ENCODE measurements at places on chromosomes 6 and 20.

DNA sequence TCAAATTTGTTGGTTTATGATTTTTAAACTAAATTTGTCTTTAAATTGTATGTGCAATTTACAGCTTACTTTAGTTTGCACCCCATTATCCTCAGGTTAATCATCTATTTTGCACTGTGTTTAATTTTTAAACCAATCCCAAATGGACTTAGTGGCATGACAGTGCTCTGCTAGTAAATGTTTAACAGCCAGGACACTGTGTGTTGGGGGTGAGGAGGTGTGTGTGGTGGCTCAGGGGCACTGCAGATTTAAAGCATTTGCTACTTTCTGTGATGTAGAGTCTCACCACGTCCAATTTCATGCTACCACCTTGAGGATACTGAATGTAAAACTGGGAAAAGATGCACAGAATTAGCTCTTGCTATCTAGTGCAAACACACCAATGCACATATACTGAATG is 225.7 kb downstream of the HAO1 start:
- DNase-seq, result no peak

- DNase-seq, result no peak
These were observed 20.5 kb downstream of the CAPN11 start for GRCh38 chr6:44179072-44179536.

- DNase-seq, result no peak
These were observed 3.2 kb downstream of the GFOD1 start for GRCh38 chr6:13484138-13484708.

DNA sequence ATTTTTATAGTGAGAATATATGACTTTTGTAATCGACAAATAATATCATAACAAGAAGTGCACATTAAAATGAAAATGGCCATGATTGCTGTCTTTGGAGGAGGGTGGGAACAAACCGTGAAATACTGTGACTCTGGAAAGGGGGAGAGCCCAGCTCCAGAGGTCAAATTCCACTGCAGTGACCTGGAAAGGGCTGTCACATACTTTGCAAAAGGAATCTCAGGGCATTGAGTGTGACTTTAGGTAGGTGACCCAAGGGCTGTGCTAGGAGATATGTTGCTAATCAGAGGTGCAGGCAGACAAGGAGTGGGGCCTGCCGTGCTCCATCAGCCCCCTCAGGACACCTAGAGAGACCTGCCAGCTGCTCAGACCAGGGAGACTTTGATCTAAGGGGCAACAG is 28.1 kb upstream of the BMP7 start:
- peak; percentile 40 for DNase-seq

GRCh38 chr20:13277663-13278295 is 56.7 kb downstream of the ISM1 start:
- DNase-seq, result no peak

DNA sequence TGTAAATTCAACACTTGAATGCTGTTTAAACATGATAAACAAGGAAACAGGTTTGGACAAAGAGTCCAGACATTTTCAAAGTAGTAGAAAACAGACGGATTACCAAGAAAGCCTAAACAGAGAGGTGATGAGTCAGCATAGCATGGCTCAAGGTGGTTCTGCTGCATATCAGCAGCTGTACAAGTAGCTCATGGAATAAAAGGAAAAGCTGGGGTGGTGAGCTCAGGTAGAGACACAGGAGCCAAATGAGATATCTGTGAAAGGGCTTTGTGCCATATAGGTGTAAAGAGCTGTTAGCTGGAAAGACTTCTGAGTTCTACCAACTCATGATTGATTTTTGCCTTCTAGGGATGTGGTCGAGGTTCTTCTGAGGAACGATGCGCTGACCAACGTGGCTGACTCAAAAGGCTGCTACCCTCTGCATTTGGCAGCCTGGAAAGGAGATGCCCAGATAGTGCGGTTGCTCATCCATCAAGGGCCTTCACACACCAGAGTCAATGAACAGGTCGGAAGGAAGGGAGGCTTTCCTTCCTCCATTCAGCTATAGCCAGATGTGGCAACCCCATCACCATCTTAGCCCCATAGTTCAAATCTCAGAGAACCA is 80.7 kb downstream of the ANKS1A start:
- no peak for DNase-seq

- peak; percentile 85 for DNase-seq
These were observed 60.4 kb upstream of the KLHL31 start for GRCh38 chr6:53725791-53726575.

DNA sequence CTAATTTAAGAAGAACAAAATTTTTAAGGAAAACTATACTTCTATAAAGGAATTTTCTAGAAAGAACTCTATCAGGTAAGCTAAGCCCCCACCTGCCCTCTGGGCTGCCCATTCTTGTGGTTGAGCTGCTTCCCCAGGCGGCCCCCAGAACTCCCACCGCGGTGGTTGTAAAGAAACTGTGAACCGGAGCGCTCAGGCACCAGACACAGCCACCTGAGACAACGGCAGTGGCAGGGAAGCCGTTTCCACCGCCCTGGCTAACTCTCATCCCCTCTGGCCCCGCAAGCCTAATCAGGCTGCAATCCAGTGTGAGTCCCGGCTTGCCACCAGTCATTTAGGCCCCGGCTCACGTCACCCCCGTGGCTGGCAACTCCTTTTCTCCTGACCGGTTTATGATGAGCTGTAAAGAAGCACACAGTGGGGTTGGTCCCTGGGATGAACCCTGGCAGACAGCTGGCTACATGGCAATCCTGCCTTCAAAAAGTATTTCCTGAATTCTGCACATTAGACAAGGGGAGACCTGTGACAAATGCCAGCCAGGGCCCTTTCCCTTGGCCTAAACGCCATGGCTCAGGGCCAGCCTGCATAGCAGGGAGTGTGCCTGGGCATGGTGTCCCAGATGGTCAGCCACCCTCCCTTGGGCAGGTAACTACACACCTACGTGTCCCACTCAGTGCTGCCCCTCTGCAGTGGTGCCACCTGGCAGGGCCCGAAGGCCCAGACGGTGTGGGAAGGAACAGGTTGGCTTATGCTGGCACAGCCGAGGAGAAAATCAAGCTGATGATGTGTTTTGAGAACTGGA is 63.8 kb upstream of the GPR31 start:
- DNase-seq, result no peak

DNA sequence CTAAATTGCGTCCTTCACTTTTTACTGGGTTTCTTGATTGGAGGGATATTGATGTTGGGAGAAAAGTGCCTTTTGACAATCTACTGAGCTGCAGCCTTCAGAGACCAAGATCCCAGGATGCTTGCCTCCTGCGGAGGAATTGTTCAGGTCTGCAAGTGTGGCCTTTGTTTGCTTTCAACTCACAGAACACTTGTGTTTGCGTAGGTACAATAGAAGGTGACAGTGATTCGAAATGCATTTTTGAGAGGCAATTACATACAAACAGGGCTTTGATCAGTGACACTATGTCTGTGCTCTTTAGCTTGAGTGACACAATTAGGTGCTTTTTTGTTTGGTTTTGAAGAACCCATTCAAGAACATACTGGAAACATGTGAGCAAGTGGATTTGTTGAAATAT is 600.6 kb downstream of the QKI start:
- DNase-seq, result no peak

GRCh38 chr6:113011801-113012200 is 664.7 kb downstream of the RFPL4B start:
- DNase-seq, result no peak

GRCh38 chr6:169171951-169172350 is 81.7 kb downstream of the THBS2 start:
- DNase-seq, result no peak

- DNase-seq, result no peak
These were observed 28.5 kb upstream of the ADGRF4 start for GRCh38 chr6:47669684-47670513.
